Effector CD8-positive, alpha-beta T cell (primary cell): ENCODE measurements at places on chromosomes 16 and 17.

GRCh38 chr17:67051155-67051538, 6.8 kb downstream of the CACNG1 start:
- DNase-seq = no peak

GRCh38 chr17:3026856-3027751, 36.3 kb downstream of the OR1D5 start:
- no peak for DNase-seq

- DNase-seq = no peak
Measured at GRCh38 chr16:12580809-12581208, 222.9 kb downstream of the CPPED1 start.

DNA sequence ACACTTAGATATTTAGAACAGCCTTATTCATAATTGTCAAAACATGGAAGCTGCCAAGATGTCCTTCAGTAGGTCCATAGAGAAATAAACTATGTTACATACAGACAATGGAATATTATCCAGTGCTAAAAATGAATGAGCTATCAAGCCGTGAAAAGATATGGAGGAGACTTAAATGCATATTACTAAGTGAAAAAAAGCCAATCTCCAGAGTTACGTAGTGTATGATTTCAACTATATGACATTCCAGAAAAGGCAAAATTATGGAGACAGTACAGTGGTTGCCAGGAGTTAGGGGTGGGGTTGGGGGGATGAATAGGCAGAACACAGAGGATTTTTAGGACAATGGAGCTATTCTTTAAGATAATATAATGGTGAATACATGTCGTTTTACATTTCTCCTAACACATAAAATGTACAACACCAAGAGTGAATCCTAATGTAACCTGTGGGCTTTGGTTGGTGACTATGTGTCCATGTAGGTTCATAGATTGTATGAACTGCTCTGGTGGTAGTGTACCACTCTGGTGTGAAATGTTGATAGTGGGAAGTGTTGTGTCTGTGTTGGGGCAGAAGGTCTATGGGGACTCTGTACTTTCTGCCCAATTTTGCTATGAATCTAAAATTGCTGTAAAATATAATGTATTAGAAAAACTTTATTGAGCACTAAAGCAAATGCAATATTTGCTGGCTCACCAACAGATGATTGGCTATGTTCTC, 122.6 kb downstream of the USP22 start:
- no peak for DNase-seq

DNA sequence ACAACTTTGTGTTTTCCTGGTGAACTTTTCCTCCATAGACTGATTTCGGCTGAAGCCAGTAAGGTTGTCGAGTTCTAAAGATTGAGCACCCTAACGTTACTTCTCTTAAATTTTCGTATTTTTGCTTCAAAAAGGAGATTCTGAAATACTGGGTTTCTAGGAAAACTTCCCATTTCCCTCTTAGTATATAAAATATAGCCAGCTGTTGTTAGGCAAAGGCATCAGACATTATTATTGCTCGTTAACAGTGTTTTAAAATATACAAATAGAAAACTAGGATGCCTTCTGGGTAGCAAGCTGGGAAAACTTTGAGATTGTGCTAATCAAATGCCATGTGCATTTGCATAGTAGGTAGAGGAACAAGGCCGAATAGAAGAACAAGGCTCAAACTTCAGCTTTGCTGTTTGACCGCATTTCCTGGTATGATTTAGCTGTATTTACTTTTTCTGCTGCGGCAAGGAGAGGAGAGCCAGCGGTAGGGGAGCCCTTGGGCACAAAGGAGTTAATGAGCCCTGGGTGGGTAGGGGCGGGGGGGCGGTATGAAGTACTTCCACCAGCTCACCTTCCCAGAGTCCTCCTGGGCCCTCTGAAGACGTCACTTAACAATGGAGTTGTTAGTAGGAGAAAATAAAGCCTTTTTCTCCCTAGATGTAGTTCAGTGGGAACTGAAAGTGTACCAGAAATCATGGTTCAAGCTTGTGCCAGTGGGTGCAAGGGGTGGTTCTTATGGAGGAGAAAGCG, 151.9 kb downstream of the MSI2 start:
- DNase-seq = no peak

- peak; percentile 8 for DNase-seq
Measured at GRCh38 chr17:79993390-79994227, 42.1 kb downstream of the TBC1D16 start.

DNA sequence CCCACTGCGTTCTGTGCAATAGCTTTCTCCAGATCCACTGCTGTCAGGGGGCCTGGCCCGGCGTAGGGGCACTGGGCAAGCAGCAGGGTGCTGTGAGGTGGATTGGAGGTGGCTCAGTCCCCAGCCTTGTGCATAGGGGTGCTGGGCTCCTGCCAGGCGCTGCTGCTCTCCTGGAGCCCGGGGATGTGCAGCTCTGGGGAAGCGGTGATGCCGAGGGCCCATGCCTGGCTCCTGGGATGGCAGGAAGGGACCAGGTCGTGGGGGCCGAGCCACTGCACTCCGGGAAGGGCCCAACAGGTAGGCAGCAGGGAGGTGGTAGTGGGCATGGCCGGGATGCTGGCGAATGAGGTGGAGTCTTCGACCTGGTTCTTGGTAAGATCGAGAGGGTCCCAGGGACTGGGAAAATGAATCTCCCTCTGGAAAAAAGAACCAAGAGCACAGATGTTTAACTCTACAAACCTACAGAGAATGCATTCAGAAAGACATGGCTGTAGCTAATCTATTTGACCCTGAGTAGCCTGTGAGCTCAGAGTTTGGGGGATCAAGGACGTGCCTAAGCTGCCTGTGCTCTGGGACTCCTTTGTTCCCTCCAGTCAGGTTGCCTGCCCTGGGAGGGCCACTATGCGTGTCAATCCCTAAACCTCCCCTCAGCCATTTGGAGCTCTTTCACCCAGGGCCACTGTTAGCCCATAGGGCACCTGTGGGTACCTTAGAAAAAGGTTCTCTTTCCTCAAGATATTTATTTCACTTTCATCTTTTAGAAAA, 6.6 kb upstream of the SUPT4H1 start:
- no peak for DNase-seq

GRCh38 chr16:64089697-64090096, 1032.2 kb downstream of the CDH11 start:
- no peak for DNase-seq

DNA sequence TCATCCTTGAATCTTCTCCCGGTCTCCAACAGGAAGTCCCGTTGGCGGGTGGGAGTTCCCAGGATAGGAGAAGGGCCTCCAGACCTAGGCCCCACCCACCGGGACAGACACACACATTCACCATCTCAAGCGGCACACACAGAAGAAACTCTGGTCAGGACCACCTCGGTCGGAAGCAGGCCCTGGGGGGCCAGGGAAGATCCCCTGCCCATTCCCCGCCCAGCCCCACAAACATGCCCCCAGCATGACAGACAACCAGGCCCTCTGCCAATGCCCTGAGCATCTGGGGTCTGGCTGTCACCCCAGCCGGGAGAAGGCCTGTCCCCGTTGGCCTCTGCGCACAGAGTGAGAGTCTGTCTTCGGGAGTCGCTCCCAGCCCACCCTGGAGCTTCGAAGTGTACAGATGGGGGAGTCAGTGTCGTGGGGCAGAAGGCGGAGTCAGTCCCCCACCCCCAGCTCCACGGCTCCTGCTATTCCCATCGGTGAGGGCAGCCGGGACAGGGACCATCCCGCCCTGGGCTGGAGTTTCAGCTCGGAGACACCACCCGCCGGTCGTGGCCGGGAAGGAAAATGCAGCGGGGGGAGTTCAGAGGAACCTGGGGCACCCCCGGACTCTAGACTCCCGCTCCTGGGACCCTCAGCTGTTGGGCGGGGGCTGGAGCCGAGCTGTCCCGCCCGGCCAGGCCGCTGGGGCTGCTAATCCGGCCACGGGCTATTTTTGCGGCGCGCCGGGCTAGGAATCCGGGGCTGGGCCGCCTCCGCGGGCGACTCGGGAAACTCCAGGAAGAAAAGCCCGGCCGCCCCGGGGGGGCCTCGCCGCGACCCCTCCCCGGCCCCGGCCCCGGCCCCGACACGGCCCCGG, 660 bp downstream of the RHBDF1 start:
- DNase-seq = no peak

DNA sequence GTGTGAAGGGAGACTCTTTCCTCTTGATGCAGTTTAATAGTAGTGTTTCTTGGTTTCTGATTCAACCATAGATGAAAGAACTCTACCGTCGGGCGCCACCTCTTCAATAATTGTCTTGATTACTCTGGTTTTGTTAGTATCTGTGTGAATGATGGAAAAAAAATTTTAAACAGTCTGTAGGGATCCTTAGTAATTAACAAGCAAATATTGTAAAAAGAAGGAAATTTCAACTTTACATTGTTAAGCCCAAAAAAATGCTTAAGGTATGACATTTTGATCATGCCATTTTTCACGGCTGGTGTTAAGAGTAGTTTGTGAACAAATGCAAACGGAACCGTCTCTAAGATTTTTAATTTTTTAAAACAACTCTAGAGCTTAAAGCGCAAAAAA, 4.1 kb downstream of the KRT10 start:
- DNase-seq = no peak

DNA sequence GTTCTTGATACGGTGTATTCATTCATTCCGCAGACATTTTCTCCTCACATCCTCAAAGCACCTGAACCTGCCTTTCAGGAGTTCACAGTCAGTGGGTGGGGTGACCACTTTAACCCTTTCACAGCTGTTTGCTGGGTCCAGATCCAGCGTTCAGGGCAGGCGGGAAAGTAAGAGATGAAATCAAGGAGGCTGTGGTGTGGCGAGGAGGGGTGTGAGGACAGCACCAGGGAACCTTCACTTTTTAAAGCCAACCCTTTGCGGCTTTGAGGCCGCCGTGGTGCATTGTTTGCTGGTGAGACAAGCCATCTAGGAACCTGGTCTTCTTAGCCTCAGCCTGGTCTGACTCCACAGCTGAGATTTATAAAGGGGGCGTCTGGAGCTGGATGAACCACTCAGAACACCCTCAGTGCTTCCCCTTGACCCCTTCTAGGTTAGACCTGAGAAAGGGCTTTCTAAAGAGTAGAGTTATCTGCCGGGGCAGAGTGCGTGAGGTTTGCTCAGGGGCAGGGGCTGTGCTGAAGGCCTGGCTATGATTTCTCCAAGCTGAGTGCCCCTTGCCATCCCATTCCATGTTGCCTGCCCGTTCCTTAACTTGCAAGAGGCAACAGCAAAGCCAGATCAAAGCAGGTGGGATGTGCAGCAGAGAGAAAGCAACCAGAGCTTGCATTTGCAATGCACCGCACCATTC, 933 bp downstream of the CCR7 start:
- DNase-seq = peak; percentile 26

DNA sequence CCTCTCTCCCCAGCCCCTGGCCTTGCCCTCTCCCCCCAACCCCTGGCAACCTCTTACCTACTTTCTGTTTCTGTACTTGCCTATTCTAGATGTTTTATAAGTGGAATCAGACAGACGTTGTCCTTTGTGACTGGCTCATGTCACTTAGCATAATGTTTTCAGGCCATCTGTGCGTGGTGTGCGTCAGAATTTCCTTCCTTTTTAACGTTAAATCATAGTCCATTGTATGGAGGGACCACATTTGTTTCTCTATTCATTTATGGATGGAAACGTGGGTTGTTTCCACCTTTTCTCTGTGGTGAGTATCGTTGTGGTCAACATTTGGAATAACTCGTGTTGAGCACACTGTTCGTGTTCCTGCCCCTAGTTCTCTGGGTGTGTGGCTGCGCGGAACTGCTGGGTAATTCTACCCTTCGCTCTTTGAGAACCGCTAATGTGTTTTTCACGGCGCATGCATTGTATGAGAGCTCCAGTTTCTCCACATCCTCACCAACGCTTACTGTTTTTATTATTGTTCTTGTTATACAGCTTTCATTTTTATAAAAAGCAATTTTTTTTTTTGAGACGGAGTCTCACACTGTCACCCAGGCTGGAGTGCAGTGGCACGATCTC, 26.3 kb downstream of the ACTG1 start:
- DNase-seq = no peak

- DNase-seq = no peak
Measured at GRCh38 chr16:15689290-15689689, 39.2 kb downstream of the NDE1 start.

DNA sequence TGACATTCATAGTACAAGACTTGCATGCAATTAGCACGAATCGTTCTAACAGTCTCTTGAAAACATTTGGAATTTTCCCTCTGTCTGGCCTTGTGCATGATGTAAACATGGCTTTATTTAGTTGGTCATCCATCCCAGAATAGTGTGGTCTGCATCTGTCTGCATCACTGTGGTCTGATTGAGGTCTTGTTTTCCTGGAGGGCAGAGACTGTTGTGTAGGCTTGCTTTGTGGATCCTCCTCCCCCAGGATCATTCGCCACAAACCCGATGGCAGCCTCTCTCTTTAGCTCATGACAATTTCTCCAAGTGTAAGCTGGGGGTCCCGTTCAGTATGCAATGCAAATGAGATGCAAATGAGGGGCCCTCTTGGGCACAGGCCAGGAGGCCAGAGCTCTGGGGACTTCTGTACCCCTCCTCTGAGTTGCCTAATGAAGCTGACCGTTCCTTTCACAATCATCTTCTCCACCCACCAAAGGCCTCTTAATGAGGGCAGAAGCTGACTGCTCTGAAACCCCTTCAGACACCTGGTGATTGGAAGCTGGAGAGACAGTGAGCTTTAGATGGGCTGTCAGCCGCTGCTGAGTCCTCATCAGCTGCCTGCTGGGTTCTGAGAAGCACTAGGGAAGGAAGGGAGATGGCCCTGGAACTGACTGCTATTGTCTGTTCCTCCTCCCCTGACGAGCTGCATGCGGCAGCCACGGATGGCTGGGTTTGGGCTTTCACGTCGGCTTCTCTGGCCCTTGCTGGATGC, 201.2 kb upstream of the CACNG3 start:
- DNase-seq = no peak

DNA sequence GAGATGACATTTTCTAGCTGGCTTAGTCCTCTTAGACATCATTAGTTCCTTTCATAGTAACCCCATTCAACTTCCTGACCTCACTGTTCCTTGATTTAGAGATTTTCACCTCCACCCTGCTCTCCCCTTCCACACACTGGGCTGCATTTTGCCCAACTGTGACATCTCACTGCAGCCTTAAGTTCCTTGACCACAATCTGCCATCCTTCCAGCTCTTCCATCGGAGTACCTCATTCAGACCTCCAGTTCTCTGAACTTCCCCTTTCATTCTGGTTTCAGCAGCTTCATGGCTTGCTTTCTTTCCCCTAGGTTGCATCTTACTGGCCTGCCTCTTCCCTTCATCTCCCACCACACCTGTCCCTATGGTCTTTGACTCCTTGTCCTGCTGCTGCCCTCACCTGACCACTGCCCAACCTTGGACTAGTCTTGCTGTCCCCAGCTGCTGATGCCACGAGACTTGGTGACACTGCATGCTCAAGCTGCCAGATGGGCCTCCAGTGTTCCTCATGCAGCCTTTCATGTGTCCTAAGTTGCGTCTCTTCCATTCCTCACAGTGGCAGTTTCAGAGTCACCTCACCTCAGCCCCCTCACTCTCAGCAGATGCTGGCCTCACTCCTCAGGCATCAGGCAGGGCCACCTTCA, 40.8 kb downstream of the NUP88 start:
- DNase-seq = no peak

GRCh38 chr16:11797957-11798299, 870 bp upstream of the ZC3H7A start:
- DNase-seq = peak; percentile 18

DNA sequence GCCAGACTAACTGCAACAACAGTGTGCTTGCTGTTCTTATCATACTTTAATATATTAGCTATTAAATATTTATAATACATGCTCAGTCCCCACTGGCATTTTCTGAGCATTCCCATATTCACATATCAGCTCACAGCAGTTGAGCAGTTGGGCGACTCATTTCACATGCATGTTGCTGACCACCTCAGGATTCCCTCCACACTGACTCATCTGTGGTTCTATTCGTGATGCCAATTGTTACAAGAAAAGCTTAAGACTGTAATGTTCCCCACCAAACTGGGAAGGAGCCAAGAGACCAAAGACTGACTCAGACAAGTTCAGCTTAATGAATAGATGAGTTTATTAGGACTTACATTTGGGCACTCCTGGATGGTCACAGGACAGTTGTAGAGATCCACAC, 100.3 kb upstream of the KIF2B start:
- DNase-seq = no peak
